Natural killer cell (primary cell): ENCODE measurements at places on chromosomes 12 and 14. TPM values are rescaled to one million over a fixed set of nuclear protein-coding genes. Genes with fewer than 3 reads are reported as not detected.
A peak's percentile ranks its signal among the peaks of the same experiment; 100 is the strongest.

DNA sequence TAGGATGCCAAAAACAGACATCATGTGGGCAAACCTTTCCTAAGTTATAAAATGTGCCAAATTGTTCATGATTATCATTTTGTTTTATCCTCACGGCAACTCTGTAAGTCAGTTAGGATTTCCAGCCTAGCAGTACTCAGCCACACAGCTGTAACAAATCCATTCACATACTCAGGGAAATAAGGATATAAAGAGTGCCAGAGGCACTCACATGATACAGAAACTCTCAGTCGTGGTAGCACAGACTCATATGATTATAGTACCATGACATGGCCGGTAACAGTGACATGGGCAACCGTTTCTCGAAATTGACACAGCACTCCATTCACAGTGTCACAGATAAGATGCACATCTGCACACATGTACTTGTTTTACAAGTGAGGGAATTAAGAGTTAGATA is 344.2 kb downstream of the LRIG3 start:
- no peak for DNase-seq

GRCh38 chr12:54217774-54218241 is 29.0 kb upstream of the SMUG1 start:
- peak; percentile 18 for DNase-seq

GRCh38 chr14:100468557-100468956 is 118.7 kb downstream of the BEGAIN start:
- no peak for DNase-seq

DNA sequence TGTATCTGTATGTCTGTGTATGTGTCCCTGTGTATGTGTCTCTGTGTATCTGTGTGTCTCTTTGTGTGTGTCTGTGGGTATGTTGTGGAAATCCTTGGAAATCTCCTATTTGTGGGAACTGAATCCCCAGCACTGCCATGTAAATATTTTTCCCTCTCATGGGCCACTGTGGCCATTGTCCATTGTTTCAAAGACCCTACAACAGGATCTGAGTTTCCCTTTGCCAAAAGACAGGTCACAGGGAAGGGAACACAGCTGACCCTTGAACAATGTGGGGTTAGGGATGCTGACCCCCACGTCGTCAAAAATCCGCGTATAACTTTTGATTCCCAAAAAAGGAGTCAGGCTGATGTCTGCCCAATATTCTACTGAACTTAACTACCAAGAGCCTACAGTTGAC is 22.5 kb upstream of the BCL2L14 start:
- no peak for DNase-seq

GRCh38 chr14:70821584-70822529 is 12.5 kb upstream of the MAP3K9 start:
- DNase-seq: peak; percentile 47

DNA sequence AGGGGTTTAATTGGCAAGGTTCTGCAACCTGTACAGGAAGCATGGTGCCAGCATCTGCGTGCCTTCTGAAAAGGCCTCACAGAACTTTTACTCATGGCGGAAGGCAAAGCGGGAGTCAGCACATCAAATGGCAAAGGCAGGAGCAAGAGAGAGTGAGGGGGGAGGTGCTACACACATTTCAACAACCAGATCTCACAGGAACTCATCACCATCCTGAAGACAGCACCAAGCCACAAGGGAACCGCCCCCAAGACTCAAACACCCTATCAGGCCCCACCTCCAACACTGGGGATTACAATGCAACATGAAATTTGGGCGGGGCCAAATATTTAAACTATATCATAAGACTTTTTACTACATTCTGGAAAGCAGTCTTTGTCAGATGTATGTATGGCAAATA is 38.0 kb upstream of the FKBP4 start:
- no peak for DNase-seq

- DNase-seq: no peak
These were observed 3.3 kb downstream of the ERG28 start for GRCh38 chr14:75657331-75657730.

GRCh38 chr12:77079631-77080030 is 14.3 kb upstream of the E2F7 start:
- DNase-seq: no peak

DNA sequence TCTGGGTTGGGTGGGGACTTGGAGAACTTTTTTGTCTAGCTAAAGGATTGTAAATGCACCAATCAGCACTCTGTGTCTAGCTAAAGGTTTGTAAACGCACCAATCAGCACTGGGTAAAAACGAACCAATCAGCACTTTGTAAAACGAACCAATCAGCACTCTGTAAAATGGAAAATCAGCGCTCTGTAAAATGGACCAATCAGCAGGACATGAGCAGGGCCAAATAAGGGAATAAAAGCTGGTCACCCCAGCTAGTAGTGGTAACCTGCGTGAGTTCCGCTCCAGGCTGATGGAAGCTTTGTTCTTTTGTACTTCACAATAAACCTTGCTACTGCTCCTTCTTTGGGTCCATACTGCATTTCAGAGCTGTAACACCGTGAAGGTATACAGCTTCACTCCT is 1.7 kb upstream of the ACOT2 start:
- no peak for DNase-seq

DNA sequence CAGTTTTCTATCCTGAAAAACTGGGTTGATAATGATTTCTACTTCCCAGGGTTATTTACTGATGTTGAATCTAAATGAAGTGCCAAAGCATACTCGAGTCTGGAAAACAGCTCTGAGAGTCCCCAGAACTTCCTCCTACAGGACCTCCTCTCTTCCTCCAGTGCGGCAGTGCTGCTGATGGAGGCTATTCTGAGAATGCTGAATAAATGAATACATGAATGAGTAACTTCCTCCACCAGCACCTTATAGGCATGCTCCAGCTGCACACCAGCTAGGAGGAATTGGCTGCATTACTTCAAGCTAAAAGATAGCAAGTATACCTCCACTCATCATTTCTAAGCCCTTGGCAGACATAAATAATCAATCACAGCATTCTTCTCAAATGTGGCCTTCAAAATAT is 448.8 kb upstream of the CCDC196 start:
- no peak for DNase-seq

DNA sequence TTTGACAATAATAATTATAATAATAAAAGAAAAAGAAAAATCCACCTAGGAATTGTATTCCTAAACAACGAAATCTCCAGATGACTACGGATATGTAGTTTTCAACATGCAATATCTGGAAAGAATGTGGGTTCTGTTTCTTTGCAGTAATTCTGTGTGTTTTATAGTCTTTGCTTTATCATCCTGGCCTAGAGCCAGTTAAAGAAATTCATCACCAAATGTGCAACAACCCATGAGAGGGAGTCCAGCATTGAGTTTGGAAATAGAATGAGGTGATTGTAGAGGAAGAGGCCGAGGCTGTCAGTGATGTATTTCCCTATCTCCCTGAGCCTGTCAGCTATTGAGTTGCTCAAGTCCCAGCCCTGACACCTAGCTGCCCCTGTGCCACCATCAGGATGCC is 200.5 kb upstream of the DCN start:
- DNase-seq: no peak

- no peak for DNase-seq
These were observed 42.6 kb upstream of the A2ML1 start for GRCh38 chr12:8779862-8780261.

DNA sequence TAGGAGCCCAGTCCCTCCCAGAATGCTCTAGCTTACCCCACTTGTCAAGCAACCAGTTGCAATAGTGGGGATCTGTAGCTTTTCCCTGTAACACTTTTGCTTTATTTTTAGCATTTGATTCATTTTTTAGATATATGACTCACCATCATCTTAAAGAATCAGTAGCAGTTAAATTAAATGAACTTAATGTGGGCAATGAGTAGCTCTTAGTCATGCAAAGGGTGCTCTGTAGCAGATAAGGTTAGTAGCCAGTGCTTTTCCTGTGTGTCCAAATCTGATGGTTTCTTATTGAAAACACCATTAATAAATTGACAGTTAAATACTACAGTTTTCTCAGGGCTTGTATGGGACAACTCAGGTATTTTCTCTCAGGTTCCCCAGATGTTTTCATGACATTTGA is 311.8 kb downstream of the RERGL start:
- no peak for DNase-seq

DNA sequence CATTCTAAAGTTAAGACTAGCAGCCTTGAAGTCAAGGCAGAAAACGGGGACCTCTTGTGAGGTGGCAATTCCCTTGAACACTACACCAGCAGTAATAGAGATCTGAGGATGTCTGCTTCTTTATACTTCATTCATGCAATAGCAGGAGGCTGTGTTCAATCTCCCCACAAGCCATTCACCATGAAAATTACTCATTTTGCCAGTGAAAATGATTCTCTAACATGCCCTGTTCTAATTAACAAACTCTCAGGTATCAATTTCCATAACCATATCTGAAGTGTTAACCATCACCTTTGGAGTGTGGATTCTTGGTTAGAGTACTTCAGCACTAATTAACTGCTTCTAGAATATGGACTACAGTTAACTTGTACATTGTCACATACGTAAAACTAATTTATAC is 3.4 kb upstream of the GLIPR1 start:
- no peak for DNase-seq

- peak; percentile 51 for DNase-seq
These were observed 84.1 kb upstream of the RESF1 start for GRCh38 chr12:31874961-31875608.

GRCh38 chr12:5582018-5582417 is 150.1 kb downstream of the NTF3 start:
- no peak for DNase-seq

HOXC10 gene
- total RNA-seq: not detected

BICD1 gene
- 15.5 TPM for total RNA-seq

SCNN1A gene
- 3.0 TPM for total RNA-seq

LGMN gene
- 6.1 TPM for total RNA-seq

ZC2HC1C gene
- not detected for total RNA-seq

SRRM4 gene
- total RNA-seq: not detected

CISTR gene
- not detected for total RNA-seq

RBP5 gene
- total RNA-seq: not detected

TAMALIN gene
- total RNA-seq: 663 TPM

CCDC38 gene
- total RNA-seq: 0.63 TPM

RIMKLB gene
- total RNA-seq: 15.4 TPM

RNASE13 gene
- not detected for total RNA-seq
